Gastrocnemius medialis (tissue), 4 donors: ENCODE measurements at places on chromosomes 1 and 21. TPM values are rescaled to one million over a fixed set of nuclear protein-coding genes. Genes with fewer than 3 reads are reported as not detected.

UBL4B gene
- total RNA-seq: not detected

EPS8L3 gene
- total RNA-seq: 1.4 TPM

SLC35A3 gene
- 10.3 TPM for total RNA-seq

CSMD2 gene
- total RNA-seq: 0.20 TPM

SMIM1 gene
- not detected for total RNA-seq

GBP3 gene
- 2.9 TPM for total RNA-seq

HSD3B1 gene
- total RNA-seq: not detected

DEPDC1 gene
- total RNA-seq: 0.11 TPM

LY9 gene
- not detected for total RNA-seq

HENMT1 gene
- 3.5 TPM for total RNA-seq

PPM1J gene
- total RNA-seq: 4.2 TPM

- no peak overlapping the region for H3K4me3 ChIP-seq
- H3K36me3 ChIP-seq: no peaks in the 10 kb centered on the region
- no peaks in the 10 kb centered on the region for H3K27me3 ChIP-seq
- no peak for DNase-seq
- no peaks in the 10 kb centered on the region for H3K4me1 ChIP-seq
- H3K27ac ChIP-seq: no peak overlapping the region
Measured at GRCh38 chr1:221868593-221869303, 126.9 kb upstream of the DUSP10 start.

- H3K27me3 ChIP-seq: no peaks in the 10 kb centered on the region
- peaks cover 18% of the 10 kb centered on the region for H3K4me1 ChIP-seq
- peak overlapping the region; percentile 76 for H3K27ac ChIP-seq
- DNase-seq: no peak
Measured at GRCh38 chr1:234770924-234771540, 161.1 kb upstream of the IRF2BP2 start.

DNA sequence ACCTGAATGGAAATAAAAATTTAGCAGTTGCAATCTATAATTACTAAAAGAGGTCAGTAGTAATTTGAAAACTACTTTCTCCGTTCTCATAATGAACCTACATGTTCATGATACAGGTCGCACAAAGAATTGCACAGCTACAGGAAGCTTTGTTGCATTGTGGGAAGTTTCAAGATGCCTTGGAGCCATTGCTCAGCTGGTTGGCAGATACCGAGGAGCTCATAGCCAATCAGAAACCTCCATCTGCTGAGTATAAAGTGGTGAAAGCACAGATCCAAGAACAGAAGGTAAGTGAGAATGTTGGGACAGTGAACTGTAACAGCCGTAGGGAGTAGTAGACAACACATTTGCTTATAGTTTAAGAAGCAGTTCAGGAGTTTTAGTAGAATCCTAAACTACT, 68.8 kb upstream of the BMP8A start:
- H3K36me3 ChIP-seq: no peaks in the 10 kb centered on the region
- no peak overlapping the region for H3K27ac ChIP-seq
- no peak for DNase-seq
- H3K4me3 ChIP-seq: no peak overlapping the region
- no peaks in the 10 kb centered on the region for H3K27me3 ChIP-seq
- H3K4me1 ChIP-seq: peaks cover 68% of the 10 kb centered on the region

DNA sequence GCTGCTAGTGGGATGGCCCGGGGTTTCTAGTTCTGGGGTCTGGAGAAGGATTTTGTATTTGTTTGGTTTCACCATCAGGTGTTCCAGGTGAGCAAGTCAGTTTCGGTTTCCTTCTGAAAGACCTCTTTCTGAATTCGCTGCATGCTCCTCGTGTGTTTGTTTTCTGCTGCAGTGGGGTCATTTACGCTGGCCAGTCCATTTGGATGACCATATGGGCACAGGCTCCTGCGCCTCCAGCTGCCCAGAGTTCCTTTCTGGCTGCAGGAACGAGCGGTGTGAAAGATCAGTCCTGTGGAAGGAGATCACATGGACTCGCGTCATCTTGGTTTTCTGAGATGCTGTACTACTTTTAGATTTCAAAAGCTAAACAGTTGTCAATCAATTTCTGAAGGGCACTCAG, 83.7 kb upstream of the GCLM start:
- H3K36me3 ChIP-seq: no peaks in the 10 kb centered on the region
- no peaks in the 10 kb centered on the region for H3K4me1 ChIP-seq
- no peaks in the 10 kb centered on the region for H3K27me3 ChIP-seq

DNA sequence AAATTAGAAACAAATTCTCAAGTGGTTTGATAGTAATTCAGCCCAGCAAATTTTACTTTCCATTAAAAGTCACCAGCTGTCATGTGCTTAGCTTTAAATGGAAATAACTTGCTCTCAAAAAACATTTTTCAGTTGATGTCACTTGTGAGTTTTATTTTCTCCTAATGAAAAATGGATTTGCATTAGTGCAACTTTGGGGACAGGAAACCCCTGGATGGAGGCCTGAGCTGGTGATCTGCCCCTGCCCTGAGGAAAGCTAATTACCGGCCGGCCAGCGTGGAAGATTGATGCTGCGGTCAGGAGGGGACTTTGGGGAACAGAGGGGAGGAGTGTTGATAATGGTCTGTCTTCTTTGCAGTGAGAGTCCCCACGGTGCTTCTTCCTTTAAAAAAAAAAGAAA, 66.8 kb upstream of the ANGPTL1 start:
- H3K36me3 ChIP-seq: no peaks in the 10 kb centered on the region
- H3K4me1 ChIP-seq: peaks cover 38% of the 10 kb centered on the region
- no peak overlapping the region for H3K4me3 ChIP-seq

- peaks cover 68% of the 10 kb centered on the region for H3K27me3 ChIP-seq
- DNase-seq: no peak
- H3K27ac ChIP-seq: peak overlapping the region; percentile 46
- peaks cover 4% of the 10 kb centered on the region for H3K4me1 ChIP-seq
Measured at GRCh38 chr1:154501423-154502065, 475 bp upstream of the TDRD10 start.

DNA sequence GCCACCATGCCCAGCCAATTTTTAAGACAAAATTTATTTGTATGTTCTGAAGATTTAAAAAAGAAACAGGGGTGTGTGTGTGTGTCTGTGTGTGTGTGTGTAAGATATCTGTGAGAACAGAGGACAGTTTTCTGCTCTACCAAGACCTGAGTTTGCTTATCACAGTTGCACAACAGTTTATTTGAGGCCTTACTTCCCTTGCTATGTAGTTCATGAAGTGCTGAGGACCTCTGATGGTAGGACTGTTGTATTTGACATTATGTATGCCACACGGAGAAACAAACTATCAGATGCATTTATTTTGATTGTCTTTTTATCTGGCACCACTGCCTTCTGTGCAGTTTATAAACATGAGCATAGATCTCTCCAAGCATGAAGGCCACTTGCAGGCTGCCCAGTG, 355.2 kb downstream of the PBX1 start:
- H3K4me1 ChIP-seq: peaks cover 8% of the 10 kb centered on the region
- DNase-seq: no peak
- H3K27ac ChIP-seq: no peak overlapping the region
- H3K27me3 ChIP-seq: no peaks in the 10 kb centered on the region
- H3K36me3 ChIP-seq: no peaks in the 10 kb centered on the region

- no peak overlapping the region for H3K27ac ChIP-seq
- no peaks in the 10 kb centered on the region for H3K36me3 ChIP-seq
- H3K4me1 ChIP-seq: no peaks in the 10 kb centered on the region
- no peaks in the 10 kb centered on the region for H3K27me3 ChIP-seq
- no peak for DNase-seq
- no peak overlapping the region for H3K4me3 ChIP-seq
Measured at GRCh38 chr1:206839857-206840256, 25.6 kb upstream of the IL20 start.

DNA sequence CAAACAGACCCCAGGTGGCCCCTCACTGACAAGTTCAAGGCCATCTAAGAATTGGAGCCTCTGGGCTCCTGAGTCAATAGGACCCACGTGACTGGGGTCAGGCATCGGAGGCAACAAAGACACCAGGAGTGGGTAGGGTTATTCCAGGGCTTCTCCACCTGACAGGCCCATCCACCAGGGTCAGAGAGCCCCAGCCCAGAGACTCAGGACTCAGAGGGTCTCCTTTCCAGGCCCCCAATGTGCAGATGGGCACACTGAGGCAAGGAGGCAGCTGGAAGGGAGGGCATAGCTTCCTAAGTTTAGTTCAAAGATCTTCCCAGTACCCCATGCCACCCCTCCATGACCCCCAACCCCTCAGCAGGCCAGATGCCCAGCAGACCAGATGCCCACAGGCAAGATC, 388.6 kb downstream of the MATN1 start:
- peaks cover 25% of the 10 kb centered on the region for H3K4me1 ChIP-seq
- no peak overlapping the region for H3K4me3 ChIP-seq
- H3K27me3 ChIP-seq: no peaks in the 10 kb centered on the region
- H3K27ac ChIP-seq: no peak overlapping the region

DNA sequence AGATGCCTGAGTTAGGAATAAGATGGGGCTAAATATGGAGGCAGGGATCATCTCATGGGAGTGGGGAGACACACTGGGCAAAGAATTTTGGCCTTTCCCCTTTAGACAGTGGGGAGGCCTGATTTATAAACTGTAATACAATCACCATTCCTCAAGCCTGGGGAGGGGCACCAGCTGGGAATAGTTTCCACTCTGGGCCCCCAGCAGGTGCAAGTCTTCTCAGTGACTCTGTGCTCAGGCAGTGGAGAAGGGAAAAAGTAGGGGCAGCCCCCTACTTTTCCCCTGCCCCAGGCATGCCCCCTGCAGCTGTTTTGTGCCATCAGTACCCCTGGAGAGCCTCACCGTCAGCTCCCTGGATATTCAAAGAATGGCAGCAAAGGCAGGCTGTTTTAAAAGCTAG, 19.1 kb downstream of the COA7 start:
- H3K27me3 ChIP-seq: no peaks in the 10 kb centered on the region
- H3K36me3 ChIP-seq: no peaks in the 10 kb centered on the region
- H3K4me3 ChIP-seq: no peak overlapping the region
- no peak for DNase-seq

DNA sequence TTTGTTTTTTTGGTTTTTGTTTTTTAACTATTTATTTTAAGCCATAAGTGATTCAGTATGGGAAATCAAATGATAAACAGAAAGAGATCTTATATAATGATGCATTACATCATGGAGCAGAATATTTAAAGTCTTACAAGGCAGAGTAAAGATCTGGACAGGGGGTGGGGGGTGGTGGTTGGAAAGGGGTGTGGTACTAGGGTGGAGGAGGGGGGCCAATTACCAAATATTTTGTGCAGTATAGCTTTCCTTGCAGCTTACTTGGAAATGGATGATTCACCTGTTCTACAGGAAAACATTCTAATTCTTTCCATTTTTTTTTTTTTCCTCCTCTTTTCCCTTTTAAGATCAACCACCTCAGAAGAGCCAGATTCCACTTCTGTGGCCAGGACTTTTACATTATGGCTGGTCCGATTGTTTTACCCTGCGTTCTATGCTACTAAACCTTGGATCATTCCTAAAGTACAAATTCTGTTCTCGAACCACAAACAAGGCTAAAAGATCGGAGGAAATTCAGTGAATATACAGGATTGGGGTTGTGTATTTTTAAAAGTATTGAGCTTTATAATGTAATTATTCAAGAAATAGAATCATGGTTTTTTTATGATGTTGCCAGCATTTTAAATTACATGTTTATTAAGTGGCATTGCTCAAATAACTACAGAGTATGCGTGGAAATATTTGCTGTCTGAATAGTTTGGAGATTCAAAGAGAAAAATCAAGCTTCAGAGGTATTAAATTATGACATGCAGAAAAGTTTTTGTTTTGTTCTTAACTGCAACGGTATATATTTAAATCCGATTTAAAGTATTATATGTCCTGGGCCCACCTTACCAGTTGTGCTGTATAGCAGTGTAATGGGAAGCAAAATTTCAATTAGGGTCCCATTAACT, 859.5 kb downstream of the USP25 start:
- no peaks in the 10 kb centered on the region for H3K27me3 ChIP-seq
- DNase-seq: no peak
- peak overlapping the region; percentile 79 for H3K27ac ChIP-seq
- H3K4me1 ChIP-seq: peaks cover 13% of the 10 kb centered on the region
- H3K4me3 ChIP-seq: no peak overlapping the region
- no peaks in the 10 kb centered on the region for H3K36me3 ChIP-seq

DNA sequence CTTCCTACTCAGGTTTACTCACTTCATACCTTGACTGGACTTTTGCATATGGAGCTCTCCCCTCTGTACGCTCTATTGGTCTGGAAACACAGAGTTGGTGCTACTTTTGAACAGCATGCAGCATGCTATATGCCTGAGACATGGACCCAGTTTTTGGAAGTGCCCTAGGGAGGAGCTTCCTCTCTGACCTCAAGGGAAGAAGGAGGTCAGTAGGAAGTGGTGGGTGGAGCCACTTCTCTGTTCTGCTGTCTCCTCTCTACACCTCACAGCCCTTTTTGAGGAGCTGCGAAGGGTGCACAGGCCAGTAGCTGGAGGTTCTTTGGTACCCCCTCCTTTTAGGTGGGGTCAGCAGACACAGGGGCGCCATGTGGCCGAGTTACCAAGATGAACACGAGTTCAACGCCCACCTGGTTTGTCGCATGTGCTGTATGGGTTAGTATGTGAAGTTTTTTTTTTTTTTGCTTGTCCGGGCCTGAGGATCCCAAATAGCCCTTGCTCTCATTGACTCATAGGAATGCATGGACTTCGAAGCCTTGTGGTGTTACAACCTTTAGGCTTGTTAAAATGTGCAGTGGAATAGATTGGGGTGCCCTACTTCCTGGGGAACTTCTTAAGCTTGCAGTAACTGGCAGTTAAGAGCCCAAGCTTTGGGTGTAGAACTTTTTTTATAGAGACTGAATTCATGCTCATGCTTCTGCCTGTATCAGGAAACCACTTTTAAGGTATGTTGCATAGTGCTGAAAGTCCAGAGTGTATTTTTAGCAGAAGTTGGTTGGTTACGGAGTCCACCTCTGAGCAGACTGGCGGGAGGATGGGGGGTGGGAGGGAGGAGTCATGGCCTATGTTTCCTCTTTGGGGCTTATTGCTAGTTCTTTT, 10.7 kb downstream of the MACF1 start:
- H3K4me1 ChIP-seq: peaks cover 30% of the 10 kb centered on the region

DNA sequence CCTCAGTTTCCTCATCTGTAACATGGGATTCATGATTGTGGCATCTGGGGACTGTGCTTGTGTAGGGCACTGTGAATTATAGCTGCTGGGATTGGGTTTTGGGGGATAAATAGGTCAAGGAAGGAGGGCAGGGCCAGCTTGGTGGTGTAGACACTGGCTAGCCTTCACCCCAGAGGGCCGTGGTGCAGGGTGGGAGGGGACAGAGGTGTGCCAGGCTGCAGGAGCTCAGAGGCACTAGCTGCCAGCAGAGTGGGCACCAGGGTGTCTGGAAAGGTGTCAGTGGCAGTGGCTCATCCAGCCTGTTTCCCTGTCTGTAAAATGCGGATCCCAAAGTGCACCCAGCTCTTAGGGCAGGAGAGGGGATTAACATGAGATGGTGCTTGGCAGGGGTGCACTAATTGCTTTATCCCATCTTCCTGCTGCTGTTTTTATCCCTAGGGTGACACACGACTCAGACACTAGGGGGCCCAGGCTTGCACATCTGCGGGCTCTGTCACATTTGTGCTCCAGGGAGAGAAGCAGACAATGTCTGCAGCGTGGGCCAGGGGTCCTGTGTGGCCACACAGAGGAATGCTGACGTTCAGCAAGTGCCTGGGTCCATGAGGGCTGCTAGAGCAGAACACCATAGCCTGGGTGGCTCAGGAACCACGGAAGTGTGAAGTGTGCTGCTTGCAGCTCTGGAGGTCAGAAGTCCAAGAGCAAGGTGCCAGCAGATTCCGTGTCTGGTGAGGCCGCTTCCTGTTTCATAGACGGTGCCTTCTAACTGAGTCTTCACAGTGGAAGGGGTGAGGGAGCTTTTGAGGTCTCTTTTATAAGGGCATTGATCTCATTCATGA, 19.3 kb downstream of the OBSCN start:
- H3K4me1 ChIP-seq: peaks cover 87% of the 10 kb centered on the region
- no peaks in the 10 kb centered on the region for H3K36me3 ChIP-seq
- no peak overlapping the region for H3K4me3 ChIP-seq
- peak overlapping the region; percentile 100 for H3K27ac ChIP-seq
- H3K27me3 ChIP-seq: no peaks in the 10 kb centered on the region
